GM03348 (cell line): ENCODE measurements at places on chromosomes 1 and 21.

DNA sequence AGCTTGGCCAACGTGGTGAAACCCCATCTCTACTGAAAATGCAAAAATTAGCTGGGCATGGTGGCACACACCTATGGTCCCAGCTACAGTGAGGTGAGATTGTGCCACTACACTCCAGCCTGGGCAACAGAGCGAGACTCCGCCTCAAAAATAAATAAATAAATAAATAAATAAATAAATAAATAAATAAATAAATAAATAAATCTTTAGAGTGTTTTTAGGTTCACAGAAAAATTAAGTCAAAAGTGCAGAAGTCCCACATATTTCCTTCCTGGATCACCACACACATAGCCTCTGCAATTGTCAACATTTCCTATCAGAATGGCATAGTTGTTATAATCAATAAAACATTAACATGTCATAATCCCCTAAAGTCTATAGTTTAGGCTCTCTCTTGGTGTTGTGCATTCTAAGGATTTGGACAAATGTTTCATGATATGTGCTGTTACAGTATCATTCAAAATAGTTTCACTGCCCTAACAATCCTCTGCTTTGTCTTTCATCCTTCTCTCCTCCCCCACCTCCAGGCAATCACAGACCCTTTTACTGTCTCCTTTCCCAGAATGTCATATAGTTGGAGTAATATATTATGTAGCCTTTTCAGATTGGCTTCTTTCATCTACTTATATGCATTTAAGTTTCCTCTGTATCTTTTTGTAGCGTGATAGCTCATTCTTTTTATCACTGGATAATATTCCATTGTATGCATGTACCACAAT, 58.3 kb downstream of the LAMC1 start:
- no peak for DNase-seq

DNA sequence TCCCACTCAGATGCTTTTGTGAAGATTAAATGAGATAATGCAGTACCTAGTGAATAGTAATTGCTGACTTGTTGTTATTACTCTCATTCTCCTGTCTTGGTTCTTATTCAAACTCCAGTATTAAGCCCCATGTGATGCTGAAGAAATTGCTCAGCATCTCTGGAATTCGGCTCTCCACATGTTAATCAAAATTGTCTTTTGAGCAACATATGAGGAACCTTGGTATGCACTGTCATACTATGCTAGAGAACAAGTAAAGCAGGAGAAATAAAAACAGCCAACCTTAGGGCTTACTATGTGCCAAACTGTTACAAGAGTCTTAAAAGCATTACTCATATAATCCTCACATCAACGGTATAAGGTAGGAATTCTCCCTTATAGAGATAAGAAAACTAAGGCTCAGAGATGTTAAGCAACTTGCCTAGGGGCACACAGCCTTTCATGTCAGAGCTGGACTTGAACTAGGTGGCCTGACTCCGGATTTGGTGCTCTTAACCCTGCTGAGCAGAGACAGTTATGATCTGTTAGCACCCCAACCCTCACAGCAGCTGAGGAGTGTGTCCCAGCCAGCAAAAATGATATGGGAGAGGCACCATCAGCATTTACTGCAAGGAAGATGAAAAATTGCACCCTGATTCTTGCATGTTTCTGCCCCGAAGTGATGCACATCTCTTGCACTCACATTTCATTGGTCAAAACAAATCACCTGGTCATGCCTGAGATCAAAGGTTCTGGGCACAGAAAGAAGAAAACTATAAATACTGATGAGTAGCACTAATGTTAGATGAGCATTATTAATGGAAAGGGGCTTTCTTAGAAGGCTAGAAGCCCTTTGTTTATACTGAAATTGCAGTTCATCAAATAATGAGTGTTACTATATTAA, 102.3 kb downstream of the OMA1 start:
- peak; percentile 43 for DNase-seq

GRCh38 chr1:111878091-111878490, 111.4 kb downstream of the KCND3 start:
- DNase-seq = no peak

DNA sequence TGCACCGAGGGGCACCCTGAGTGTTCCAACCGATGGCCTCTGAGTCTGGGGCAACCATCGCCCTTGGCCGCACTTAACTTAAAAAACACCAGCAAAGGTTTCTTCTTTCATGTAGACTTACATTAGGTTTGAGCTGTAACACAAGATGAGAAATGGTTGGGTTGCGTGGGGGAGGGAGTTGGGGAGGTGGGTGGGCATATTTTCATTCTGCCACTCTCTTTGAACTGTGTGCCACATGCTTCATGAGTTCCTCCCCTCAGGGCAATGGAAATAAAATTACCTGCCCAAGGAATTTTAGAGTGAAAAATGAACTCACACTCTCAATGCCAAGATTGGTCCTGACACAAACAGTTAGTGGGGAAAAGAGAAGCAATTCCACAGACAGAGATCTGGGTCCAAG, 430.1 kb upstream of the USP24 start:
- DNase-seq = no peak

DNA sequence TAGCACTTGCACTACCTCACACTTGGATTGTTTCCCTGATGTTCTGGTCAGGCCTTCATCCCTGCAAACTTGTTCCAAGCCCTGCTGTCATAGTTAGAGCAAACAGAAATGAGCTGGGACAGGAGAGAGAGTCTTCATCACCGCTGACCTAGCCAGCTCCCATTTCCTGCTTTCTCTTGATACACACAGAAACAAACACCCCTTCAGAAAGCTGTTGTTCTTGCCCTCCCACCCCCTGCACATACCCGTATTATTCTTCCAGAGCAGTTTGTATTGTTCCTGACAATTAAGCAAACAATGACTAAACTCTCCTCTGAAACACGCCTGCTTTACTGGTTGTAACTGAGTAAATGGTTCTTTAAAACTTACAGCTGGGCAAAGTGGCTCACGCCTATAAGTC, 2.9 kb upstream of the SYT2 start:
- no peak for DNase-seq

- DNase-seq = no peak
Observed at GRCh38 chr1:2095981-2096736, 45.9 kb downstream of the PRKCZ start.

- DNase-seq = no peak
Observed at GRCh38 chr1:5982276-5982675, 9.9 kb downstream of the NPHP4 start.

- DNase-seq = no peak
Observed at GRCh38 chr1:96715482-96715881, 6.1 kb upstream of the PTBP2 start.

DNA sequence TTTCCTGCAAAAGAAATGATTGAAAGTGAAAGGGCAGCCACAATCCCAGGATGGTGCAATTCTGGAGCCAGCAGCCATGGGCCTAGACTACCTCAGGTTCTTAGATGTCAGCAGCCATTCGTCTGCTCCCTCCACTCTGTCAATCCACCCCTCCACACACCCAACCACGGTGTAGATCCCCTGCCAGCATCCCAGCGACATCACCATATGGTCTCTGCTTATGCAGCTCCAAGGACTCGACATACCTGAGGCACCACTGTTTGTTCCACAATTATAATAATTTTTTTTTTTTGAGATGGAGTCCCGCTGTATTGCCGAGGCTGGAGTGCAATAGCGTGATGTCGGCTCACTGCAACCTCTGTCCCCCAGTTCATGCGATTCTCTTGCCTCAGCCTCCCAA, 6.5 kb downstream of the SYNC start:
- DNase-seq = no peak

DNA sequence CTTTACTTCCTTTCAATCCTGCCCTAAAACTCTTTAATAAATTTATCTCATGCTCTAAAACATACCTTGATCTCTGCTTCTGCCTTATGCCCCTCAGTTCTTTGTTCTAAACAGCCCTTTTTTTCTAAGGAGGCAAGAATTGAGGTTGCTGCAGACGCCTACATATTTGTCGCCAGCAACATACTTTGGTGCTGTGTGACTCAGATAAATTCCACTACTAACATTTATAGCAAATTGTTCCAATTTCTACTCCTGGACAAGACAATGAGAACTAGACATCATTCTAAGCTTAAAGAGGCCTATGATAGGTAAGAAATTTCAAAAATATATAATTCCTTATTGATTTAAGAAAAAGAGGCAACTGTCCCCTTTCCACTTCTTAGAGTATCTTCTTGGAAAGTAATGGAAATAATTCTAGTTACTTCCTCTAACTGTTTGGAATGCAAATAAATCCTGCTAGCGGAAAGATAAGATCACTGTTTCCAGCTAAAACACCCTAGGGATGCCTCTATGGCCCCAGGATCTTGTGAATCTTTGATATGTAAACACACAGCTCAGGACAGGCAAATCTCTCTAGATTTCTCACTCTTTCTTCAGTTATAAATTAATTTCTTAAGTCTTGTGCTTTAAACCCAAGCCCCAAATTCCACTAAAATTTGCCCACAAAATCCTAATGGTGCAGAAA, 869.1 kb downstream of the KCNT2 start:
- peak; percentile 16 for DNase-seq

- no peak for DNase-seq
Observed at GRCh38 chr1:27372808-27373690, 1.6 kb downstream of the FCN3 start.

- DNase-seq = peak; percentile 37
Observed at GRCh38 chr1:37890378-37891014, 31.1 kb upstream of the MTF1 start.

GRCh38 chr1:16189921-16190621, 22.4 kb downstream of the ARHGEF19 start:
- DNase-seq = no peak

- no peak for DNase-seq
Observed at GRCh38 chr1:16375521-16376340, 8.7 kb downstream of the SZRD1 start.

DNA sequence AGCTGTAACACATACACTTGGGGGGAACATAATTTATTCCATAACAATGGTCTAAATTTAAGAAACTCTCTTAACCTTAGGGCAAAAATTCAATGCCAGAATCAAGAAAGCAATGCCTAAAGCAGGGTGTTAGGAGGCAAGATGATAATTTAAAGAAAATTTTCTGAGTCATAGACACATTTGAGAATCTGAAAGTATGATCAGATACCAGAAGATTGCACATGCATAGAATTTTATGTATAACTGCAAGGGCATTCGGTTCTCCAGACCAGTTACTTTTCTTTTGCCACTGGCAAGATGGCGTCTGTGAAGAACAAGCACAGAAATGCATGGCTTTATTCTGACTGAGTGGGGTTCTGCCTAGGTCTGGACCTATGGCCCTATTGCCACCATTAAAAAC, 64.4 kb upstream of the IPO9 start:
- no peak for DNase-seq

GRCh38 chr1:169110236-169110635, 3.7 kb downstream of the ATP1B1 start:
- DNase-seq = no peak

DNA sequence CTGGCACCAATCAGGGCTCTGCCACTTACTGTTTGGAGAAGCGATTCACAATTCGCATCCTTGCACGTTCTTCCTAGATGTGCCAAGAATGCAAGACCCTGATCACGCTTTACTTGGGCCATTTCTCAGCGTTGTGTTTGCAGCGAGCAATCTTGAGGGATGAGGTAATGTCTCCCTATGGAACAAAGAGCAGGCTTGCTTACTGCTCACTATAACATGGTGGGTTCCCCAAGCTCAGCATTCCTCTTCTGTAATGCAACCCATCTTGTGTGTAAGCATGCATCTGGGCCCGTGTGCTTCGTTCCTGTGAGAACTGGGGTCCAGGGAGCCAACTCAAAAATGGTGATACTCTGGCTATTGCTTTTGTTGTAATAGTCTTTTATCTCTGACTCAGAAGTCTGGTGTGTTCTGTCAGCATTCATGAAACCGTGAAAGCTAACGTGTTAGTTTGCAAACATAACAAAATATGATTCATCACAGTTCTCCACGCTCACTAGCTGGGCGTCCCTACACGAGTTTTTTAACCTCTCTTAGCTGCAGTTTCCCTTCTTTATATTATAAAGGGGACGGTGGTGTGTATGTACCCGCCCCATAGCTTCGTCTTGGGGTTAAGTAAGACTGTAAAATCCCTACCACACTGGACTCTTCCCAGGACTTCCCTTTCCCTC, 33.3 kb downstream of the DNTTIP2 start:
- peak; percentile 63 for DNase-seq

GRCh38 chr1:100706296-100706695, 13.2 kb upstream of the VCAM1 start:
- DNase-seq = no peak

- peak; percentile 2 for DNase-seq
Observed at GRCh38 chr1:197692965-197693364, 82.3 kb downstream of the DENND1B start.

- DNase-seq = no peak
Observed at GRCh38 chr1:39360731-39361130, 130.7 kb upstream of the BMP8A start.

GRCh38 chr1:30743584-30744059, 14.0 kb downstream of the LAPTM5 start:
- no peak for DNase-seq

DNA sequence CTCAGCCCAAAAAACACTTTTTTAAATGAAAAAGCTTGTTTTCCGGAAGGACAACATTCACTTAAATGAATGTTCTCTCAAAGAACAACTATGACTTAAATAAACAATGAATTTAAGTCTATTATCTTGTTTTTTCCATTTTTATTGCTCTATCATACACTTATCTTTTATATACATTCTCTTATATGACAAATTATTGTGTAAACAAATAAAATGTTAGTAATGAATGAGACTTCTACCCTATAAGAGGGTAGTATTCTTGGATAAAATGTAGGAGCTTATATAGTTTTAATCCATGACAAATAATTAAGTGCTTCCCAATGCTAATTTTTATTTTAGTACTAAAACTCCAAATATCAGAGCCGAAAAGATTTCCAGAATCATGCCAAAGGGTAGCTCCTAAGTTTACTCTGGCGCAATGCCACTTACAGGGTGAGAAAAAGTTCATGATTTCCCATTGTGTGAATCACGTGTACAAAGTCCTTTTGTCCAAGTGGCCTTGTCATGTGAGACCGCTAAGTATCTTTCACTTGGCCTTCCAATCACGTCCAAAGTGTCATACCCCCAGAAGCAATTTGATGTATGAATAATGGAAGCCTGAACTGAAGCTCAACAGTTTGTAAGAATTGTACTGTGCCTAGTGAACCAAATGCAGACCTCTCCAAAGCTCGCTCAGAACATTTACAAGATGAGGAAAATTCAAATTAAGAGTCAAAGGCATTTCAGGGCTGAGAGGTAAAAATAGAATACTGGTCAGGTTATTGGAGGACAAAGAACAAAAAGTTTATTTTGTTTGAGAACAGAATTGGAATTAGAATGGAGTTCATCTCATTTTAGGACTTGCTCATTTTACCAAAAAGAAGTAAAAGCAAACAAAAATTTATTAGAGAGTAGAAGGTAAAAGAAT, 56.6 kb upstream of the C1orf21 start:
- no peak for DNase-seq

GRCh38 chr1:3473381-3473844, 18.9 kb downstream of the ARHGEF16 start:
- peak; percentile 82 for DNase-seq

- no peak for DNase-seq
Observed at GRCh38 chr1:239593527-239593926, 207.2 kb downstream of the CHRM3 start.

- DNase-seq = no peak
Observed at GRCh38 chr1:229208481-229208880, 62.4 kb upstream of the RAB4A start.

GRCh38 chr1:99978218-99978617, 8.4 kb downstream of the SLC35A3 start:
- no peak for DNase-seq
